ENCODE measurements at places on chromosomes 12 and 14. TPM values are rescaled to one million over a fixed set of nuclear protein-coding genes. Genes with fewer than 3 reads are reported as not detected.

- no peak overlapping the region for H3K27ac ChIP-seq
- H3K27me3 ChIP-seq = no peaks in the 10 kb centered on the region
- DNase-seq = no peak
- H3K4me1 ChIP-seq = no peaks in the 10 kb centered on the region
- no peak overlapping the region for H3K4me3 ChIP-seq
Observed at GRCh38 chr12:33253178-33253577, 186.4 kb downstream of the SYT10 start.

DNA sequence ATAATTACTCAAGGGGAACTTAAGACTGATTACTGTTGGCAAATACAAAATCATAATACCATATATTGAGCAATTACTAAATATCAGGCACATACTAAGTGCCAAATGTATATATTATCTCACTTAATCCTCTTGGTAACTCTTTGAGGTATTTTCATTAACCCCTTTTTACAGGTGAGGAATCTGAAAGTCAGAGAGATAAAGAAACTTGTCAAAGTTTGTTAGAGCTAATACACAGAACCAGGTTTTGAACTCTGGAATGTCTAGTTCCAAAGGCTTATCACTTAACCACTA lies 80.3 kb downstream of the LLPH start:
- H3K27me3 ChIP-seq = peaks cover 8% of the 10 kb centered on the region
- no peak overlapping the region for H3K4me3 ChIP-seq
- no peaks in the 10 kb centered on the region for H3K36me3 ChIP-seq

DNA sequence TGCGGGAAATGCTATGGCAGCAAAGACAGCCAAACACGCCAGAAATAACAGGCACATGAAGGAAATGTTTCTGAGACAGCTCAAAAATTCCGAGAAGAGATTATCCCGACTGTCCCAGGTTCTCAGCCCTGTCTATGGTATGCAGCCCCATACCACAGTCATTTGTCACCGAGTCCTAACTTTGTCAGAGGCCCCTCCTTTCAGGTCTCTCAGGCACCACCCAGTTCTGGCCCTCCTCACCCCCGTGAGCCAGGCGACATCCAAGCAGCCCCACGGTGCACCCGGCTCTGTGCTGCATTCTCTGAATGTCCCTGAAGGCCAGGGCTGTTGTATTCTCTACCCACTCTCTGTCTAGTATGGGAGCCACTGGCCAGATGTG lies 24.0 kb downstream of the SSH1 start:
- H3K36me3 ChIP-seq = peaks cover 29% of the 10 kb centered on the region
- peak overlapping the region; percentile 49 for H3K4me3 ChIP-seq
- peak overlapping the region; percentile 94 for H3K27ac ChIP-seq
- H3K4me1 ChIP-seq = peaks cover 96% of the 10 kb centered on the region

- peaks cover 4% of the 10 kb centered on the region for H3K4me1 ChIP-seq
- H3K36me3 ChIP-seq = no peaks in the 10 kb centered on the region
- no peak for DNase-seq
- H3K4me3 ChIP-seq = no peak overlapping the region
- peaks cover 71% of the 10 kb centered on the region for H3K27me3 ChIP-seq
Observed at GRCh38 chr12:124254126-124254525, 40.8 kb upstream of the RFLNA start.

DNA sequence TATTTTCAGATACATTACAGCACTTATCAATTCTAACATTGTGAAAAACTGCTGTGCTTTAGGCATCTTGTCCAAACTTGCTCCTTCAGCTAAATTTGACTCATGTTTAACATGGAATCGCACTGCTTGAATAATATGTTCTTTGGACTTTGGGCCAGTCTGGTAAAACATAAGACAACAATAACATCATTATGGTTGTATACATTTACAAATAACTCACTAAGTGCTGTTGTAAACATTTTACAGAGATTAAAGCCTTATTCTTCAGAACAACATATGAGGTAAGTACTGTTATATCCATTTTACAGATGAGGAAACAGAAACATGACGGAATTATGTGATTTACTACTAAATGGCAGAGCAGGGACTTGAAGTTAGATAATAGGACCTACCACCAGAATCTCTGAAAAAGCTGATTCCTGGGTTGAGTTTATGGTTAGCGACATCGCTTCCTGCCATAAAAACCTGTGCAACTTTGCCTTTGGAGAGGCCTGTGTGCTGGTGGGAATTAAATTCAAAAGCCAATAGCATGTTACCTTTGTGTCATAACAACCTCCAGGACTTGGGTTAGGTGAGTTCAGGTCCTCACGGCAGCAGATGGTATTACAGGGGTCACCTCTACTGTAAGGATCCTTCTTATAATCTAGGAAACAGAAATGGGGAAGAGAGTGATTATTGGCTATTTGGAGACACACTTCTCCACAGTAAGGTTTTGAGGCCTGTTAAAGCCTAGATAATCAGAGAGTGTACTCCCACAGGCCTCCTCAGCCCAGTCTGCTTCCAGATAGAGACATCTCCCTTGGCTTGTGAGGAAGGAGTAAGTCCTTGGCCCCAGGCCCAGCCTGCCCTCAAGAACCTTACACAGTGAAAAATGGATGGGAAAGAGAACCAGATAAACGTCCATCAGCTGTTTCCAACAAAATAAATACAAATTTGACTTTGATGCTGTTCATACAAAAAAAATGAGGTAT lies 61.8 kb downstream of the PLBD1 start:
- H3K4me1 ChIP-seq = no peaks in the 10 kb centered on the region
- H3K36me3 ChIP-seq = peaks cover 40% of the 10 kb centered on the region
- H3K27me3 ChIP-seq = no peaks in the 10 kb centered on the region
- no peak overlapping the region for H3K27ac ChIP-seq
- H3K4me3 ChIP-seq = no peak overlapping the region

DNA sequence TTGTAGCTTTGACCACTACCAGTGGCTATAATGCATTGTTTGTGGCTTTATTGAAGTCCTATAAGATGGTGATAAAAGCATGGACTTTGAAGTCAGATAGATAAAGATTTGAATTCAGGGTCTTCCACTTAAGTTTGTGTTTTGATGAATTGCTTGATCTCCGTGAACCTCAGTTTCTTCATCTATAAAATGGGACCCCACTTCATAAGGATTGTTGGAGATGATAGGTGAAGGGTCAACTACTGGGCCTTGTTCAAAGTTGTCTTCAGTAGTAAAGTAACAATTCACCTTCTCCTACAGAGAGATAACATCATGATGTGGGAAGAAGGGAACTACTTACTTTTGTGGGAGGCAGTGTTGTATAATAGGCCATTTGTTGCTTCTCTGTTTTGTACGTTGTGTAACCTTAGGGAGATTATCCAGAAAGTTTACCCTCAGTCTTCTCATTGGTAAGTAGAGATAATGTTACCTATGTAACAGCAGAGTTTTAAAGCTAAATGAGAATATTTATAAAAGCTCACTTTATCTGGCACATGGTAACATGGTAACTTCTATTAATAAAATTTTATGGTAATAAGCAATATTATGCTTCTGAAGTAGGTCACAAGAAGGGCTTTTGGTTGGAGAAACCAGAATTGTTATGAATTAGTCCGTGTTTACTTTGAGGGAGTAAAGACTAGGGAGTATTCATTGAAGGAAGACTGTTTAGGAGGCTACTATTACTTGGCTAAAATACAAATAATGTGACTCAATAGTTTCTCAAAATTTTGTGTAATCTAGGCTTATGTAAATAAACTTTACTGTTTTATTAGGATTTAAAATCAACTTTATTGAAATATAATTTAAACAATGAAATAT lies 15.1 kb downstream of the ADIPOR2 start:
- no peak for DNase-seq
- no peak overlapping the region for H3K27ac ChIP-seq
- peaks cover 55% of the 10 kb centered on the region for H3K4me1 ChIP-seq
- H3K4me3 ChIP-seq = no peak overlapping the region
- H3K27me3 ChIP-seq = no peaks in the 10 kb centered on the region

Gene DBX2
- 0.14 TPM for total RNA-seq

Gene SLCO1B1
- not detected for total RNA-seq

Measured in left ventricle myocardium inferior (tissue), 1 donor.